ENCODE measurements at places on chromosomes 12 and 14.

DNA sequence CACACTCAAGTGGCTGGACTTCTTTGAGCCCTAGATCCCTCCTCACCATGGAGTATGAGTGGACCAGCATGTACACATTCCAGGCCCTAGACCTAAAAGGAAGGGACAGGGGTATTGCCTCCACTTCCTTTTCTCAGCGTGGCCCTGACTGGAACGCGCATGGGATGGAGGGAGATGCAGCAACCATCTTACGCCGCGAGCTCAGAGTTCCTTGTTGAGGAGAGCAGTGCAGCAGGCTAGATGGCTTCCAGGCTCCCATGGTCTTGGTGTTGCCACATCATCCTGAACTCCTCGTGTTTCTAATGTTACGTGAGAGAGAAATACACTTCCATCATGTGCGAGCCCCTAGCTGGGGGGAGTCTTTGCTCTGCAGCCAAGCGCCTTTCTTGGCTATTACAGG, 61.8 kb upstream of the DIO3 start:
- DNase-seq = no peak

- DNase-seq = no peak
Observed at GRCh38 chr14:89267656-89268055, 149.4 kb downstream of the FOXN3 start.

- peak; percentile 34 for DNase-seq
Observed at GRCh38 chr12:124236625-124237031, 58.3 kb upstream of the RFLNA start.

GRCh38 chr12:72872996-72873395, 600.8 kb downstream of the TRHDE start:
- DNase-seq = no peak

DNA sequence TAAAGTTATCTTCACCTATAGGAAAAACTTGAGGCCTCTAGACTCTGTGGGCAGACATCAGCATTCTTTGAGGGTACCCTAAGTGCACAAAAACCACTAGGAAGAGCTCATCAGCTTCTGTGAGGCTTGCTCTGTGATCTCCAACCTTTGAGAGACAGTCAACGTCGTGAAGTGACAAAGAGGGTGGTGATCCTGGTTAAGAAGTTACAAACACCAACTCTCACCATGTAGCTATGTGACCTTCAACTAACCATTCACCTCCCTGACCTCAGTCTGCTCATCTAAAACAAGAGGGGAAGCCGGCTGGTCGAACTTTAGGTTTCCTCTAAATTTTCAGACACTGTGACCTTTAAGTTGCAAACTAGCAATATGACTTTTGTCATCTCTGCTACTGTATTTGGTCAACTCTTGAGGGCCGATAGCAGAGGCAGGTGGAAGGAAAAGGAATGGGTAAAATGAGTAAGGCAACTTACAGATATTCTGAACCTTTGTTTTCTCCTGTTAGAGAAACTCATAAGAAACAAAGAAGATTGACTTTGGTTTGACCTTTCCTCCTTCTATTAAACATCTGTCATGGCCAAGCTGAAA, 103.2 kb upstream of the PARP11 start:
- DNase-seq = no peak

DNA sequence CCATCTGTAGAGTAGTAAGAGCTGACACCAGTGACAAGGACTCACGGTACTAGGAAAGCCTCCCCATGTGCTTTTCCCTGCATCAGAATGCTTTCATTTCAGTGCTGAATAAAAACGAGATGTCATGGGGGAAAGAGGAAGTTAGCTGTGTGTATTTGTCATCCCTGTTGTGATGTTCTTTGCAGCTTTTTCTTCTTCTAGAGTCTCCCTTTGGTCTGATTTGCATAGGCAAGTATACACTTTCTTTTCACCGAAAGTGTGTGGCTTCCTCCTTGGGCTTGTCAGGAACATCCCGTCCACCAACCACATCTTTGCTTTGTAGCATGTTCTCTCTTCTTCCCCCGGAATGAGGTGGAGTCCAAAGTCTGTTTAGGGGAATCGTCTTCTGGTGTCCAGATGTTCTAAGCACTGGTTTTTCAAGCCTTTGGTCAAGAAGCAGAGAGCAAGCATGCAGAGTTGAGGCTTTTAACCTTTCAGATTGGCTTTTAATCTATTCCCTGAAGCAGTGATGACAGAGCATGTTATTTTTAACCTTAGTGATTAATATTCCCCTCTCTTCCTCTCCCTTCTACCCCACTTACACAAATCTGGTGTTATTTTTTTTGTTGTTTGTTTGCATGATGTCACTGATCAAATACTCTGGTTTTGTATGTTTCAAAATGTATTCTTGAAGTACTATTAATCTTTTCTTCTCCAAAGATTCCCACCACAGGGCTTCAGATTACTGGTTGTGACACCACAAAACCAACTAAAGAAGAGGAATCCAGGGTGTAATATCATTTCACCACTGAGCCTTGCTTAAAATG, 163.4 kb downstream of the SAMD4A start:
- DNase-seq = peak; percentile 44

DNA sequence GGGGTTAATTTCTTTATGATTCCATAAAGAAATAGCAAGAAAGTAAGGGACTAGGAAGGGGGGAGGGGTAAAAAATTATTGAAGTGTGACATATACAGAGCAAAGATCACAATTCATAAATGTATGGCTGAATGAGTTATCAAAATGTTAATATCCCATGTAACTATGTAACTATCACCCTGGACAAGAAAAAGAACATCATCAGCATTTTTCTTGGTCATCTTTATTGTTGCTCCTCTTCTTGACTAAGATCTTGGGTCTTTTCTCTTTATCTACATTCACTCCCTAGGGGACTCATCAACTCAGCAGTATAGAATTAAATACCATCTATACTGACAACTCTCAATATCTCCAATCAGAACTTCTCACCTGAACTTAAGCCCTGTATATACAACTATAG, 57.5 kb downstream of the CAND1 start:
- no peak for DNase-seq

DNA sequence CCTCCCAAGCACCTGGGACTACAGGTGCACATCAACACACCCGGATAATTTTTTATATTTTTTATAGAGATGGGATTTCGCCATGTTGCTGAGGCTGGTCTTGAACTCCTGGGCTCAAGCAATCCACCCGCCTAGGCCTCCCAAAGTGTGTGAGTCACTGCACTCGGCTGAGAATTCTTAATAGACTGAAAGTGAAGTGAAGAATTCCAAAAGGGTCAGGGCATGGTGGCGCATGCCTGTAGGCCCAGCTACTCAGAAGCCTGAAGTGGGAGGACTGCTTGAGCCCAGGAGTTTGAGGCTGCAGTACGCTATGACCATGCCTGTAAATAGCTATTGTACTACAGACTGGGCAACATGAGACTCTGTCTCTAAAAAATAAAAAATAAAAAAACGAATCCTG, 43.7 kb downstream of the TCHP start:
- DNase-seq = no peak

DNA sequence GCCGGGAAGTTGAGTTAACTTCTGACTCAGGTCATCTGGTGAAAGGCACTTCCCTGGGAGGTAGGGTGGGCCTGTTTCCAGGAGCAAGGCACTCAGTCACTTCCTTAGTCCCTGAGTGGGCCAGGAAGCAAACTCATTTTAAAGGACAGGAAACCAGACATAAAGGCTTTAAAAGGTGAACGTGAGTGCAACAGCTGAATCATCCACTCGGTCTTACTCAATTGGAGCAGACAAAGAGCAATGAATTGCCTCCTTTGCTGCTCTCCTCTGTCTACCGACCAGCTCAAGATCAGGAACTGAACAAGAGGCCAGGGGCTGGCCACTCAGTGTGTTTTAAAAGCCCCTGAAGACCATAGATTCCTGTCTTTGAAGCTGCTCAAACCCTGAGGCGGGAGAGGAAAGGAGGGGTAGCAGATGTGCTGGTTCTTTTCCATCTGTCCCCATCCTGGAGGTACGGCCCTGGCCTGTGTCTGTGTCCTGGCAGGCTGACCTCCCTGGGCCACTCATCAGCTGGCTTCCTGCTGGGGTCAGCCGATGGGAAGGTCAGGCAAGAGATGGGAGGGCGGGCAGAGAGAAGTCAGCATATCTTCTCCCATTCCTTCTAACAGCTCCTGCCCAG, 148.9 kb downstream of the PPM1H start:
- peak; percentile 82 for DNase-seq

- DNase-seq = no peak
Observed at GRCh38 chr14:70665448-70666360, 24.0 kb downstream of the TTC9 start.

DNA sequence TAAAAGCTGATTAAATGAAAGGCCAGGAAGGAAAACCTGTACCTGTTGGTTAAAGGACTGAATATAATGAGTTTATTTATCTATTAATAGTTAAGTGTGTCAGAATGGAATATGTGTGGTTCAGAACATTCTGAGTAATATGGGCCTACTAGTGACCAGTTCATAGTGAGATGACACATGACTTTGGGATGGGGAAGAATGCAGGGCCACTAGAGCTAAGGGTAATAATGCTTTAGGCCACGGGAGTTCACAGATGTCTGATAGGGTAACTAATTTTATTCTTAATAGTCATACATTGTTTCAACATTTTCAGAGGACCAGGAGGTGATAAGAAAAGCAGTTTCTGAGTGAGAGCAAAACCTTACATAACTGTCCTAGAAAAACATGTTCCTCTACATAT, 247.8 kb upstream of the OR4E1 start:
- DNase-seq = no peak

DNA sequence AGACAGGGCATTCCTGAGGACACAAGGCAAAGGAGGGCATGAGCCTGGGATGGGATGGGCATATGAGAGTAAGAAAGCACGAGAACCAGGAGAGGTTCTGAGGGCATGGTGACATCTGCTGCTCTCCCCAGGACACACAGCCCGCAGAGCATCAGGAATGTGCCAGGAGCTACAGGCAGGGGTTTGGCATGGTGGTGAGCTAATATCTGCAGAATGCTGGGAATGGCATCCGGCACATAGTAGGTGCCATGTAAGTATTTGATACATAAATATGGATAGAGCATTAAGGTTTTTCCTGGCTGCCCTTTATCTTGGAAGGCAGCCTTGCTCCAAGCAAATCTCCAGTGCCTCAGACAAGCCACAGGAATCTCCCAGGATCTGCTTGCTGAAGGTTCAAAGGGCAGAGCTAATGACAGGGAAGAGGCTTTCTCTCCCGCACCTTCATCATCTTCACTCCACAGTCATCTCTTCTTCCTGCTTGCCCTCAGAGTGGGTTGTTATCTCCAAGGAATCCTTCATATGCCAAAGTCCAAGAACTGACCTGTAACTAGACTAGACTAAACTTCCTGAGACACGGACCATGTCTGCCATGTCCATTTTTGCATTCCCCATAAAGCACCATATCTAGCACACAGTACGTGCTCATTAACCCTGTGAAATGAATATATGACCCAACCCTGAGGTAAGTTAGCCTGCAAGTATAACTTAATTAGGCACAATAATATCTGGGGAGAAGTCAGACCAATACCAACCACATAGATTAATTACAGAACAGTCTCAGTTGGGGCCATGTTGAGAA, 62.0 kb upstream of the SCN8A start:
- no peak for DNase-seq

- no peak for DNase-seq
Observed at GRCh38 chr14:104881369-104881979, 16.4 kb downstream of the CEP170B start.

DNA sequence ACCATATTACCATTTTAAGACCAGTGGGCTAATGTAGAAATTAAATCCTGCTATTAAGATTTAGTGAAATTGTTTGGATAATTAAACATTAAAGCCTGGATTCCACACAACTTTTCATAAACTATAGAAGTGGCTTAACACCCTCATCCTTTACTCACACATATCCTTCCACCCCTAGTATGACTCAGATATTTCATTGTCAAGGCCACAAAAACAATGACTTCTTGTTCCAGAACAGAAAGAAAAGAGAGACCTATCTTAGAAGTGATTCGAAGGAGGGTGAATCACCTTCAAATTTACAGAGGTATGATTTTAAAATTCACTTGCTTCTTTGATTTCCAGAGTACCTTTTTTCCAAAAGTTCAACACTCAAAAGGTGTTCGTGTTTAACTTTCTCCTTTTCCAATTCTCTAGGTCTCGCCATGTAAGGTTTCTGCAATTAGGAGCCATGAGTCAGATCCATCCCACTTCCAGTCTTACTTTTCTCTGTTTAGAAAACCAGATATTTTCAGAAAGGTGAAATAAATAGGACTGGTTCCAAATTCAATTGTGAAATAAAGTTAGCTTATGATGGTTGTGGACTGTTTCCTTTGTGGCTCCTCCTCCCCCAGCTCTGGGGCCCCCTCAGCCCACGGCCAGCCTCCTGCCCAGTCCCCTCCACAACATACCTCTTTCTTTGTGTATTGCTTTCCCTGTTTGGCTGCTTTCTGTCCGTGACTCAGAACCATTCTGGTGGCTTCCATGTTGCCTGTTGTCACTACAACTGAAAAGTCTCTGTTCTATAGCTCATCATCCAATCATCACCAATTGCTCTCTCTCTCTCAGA, 24.6 kb upstream of the MGP start:
- DNase-seq = no peak

DNA sequence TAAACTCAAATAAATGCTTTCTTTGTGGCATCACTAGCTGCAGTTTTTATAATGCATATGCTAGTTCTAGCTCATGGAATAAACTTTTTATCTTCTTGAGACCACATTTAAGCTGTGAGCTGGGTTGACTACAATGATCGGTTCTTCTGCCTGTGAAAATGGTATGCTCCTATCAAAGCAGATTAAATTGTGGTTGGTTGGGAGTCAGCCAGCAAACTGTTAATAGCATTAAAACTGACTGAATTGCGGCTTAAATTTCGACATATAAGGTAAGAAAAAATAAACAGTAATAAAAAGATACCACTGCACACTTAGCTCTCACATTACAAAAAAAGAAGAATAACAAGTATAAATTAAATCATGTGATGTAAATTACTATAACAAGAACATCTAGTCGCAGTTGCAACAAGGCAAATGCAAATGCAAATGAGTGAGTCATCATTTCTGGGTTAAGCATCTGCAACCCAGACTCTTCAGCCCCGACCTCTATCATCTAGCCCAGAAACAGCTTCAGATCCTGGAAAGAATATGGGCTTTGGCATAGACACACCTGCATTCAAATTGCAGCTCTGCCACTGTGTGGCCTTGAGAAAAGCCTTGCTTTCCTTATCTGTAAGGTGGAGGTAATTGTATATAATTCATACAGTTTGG, 19.8 kb upstream of the DHRS7 start:
- DNase-seq = no peak

DNA sequence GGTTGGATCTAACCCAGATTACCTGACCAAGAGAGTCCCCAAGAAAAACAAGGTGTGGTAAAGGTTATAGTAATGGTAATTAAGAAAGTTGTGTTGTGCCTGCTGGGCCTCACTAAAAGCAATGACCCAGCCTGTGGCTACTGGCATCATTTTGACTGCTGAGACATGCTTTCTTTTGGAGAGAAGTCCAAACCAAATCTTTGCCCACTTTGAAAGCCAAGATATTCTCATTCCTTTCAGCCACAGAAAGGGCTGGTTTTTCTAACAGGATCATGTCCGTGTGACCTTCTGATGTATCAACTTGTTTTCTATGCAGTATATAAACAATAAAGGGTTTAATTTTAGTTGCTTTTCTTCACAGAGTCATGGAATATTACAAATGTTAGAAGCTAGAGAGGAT, 388.6 kb downstream of the RAD51B start:
- peak; percentile 85 for DNase-seq
